ENCODE measurements at places on chromosomes 12 and 14. TPM values are rescaled to one million over a fixed set of nuclear protein-coding genes. Genes with fewer than 3 reads are reported as not detected.

RNFT2 gene
- 7.5 TPM for total RNA-seq

FAM90A1 gene
- not detected for total RNA-seq

KRT79 gene
- not detected for total RNA-seq

DNA sequence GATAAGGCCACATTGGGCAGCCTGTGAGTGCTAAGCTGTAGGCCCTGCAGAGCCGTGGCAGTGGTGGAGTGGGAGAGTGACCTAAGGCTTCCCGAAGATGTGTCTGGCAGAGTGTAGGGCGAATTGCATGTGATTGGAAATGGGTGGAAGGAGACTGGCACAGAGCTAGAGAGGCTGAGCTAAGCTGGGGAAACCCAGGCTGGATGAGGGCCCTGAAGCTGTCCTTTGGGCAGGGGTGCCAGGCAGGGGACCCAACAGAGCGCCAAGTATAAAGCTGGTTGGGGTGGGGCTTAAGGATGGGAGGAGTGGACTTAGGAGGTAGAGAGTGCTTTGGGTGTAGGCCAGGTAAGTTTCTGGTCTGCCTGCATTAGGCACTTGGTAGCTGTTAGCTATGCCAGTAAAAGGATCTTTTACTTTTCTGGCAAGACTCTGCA lies 47.9 kb downstream of the WDR20 start:
- H3K27me3 ChIP-seq, result no peaks in the 10 kb centered on the region
- H3K36me3 ChIP-seq, result peaks cover 4% of the 10 kb centered on the region
- no peak for DNase-seq
- H3K4me1 ChIP-seq, result peaks cover 42% of the 10 kb centered on the region
- H3K27ac ChIP-seq, result no peak overlapping the region

DNA sequence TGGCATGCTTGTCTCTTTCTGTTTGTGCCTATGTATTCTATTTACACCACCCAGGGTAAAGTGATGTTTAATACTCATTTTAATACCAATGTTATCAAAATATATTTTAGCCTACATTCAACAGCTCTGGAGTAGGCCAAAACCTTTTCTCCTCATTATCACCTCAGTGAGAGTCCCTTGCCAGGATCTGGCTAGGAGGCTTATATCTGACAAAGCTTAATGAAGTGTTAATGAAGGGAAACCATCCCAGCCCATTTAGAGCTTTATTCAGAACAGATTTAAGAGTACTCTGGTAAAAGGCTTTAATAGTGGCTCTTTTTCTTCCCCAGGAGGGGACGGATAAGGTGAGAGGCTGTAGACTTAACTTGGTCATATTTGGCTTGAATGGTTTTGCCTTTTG lies 137.6 kb downstream of the GRIN2B start:
- no peaks in the 10 kb centered on the region for H3K36me3 ChIP-seq
- no peak for DNase-seq
- peaks cover 24% of the 10 kb centered on the region for H3K27me3 ChIP-seq
- H3K4me3 ChIP-seq, result no peak overlapping the region
- no peak overlapping the region for H3K27ac ChIP-seq
- H3K4me1 ChIP-seq, result no peaks in the 10 kb centered on the region

DNA sequence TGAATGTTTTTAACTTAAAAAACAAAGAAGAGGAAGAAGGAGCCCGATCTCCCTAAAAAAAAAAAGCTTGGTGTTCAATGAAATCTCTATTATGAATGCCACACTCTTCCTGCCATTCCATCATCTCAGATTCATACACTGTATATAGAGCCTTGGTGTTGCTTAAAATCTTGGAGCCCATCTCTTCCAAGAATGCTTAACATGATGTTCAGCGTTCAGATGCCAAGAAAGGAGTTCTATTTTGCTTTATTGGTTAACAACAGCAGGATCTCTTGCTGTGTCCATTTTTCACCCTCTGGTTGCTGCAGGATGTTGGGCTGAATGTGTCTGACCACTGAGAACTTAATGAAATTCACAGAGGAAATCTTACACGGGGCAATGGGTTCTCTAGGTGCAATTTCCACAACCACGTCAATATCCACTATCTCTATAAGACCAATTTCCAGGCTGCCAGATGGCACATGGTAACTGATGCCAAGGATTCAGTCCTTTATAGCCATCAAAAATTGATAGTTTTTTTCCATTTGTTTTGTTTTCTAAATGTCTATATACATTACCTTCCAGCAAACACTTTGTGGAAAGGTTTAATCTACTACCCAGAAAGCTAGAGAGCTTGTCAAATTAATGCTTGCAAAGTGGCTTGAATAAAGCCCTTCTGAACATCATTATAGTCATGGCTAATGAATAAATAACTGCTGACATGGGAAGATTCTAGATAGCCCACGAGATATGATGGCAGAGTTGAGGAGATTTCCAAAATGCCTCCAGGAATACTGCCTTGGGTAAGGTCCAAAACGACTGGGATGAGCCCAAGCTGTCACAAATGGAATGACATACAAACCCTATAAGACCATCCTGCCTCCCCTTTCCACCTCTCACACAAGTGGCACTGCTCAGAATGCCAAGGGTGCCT lies 26.5 kb downstream of the RERG start:
- no peak overlapping the region for H3K27ac ChIP-seq
- H3K27me3 ChIP-seq, result peaks cover 16% of the 10 kb centered on the region
- H3K36me3 ChIP-seq, result no peaks in the 10 kb centered on the region
- no peak for DNase-seq

DNA sequence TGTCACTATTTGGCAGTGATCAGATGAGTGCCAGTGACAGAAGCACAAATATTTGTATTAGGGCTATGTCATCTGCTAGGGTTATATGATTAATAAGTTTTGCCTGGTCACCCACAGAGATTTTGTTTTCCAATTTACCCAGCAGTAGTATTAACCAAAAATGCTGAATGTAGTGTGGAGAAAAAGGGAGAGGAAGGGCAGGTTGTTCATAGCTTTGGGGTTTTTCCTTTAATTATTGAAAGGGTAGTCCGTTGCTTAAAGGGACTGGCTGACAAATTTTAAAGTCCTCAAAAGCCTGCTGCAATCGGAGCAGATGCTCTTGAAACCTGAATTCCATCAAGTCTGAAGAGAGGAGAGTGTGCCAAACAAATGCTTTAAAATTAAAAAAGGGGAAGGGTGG lies 237.9 kb upstream of the CCDC196 start:
- no peak overlapping the region for H3K4me3 ChIP-seq
- H3K4me1 ChIP-seq, result no peaks in the 10 kb centered on the region
- H3K27me3 ChIP-seq, result peaks cover 2% of the 10 kb centered on the region

GRCh38 chr12:74365178-74365964 lies 172.3 kb upstream of the ATXN7L3B start:
- no peaks in the 10 kb centered on the region for H3K4me1 ChIP-seq
- no peaks in the 10 kb centered on the region for H3K36me3 ChIP-seq
- no peak overlapping the region for H3K4me3 ChIP-seq
- DNase-seq, result no peak
- H3K27ac ChIP-seq, result no peak overlapping the region

GRCh38 chr12:121933522-121934308 lies 15.3 kb downstream of the CFAP251 start:
- H3K4me1 ChIP-seq, result peaks cover 20% of the 10 kb centered on the region
- no peak overlapping the region for H3K4me3 ChIP-seq
- no peak overlapping the region for H3K27ac ChIP-seq
- H3K27me3 ChIP-seq, result no peaks in the 10 kb centered on the region
- no peak for DNase-seq

DNA sequence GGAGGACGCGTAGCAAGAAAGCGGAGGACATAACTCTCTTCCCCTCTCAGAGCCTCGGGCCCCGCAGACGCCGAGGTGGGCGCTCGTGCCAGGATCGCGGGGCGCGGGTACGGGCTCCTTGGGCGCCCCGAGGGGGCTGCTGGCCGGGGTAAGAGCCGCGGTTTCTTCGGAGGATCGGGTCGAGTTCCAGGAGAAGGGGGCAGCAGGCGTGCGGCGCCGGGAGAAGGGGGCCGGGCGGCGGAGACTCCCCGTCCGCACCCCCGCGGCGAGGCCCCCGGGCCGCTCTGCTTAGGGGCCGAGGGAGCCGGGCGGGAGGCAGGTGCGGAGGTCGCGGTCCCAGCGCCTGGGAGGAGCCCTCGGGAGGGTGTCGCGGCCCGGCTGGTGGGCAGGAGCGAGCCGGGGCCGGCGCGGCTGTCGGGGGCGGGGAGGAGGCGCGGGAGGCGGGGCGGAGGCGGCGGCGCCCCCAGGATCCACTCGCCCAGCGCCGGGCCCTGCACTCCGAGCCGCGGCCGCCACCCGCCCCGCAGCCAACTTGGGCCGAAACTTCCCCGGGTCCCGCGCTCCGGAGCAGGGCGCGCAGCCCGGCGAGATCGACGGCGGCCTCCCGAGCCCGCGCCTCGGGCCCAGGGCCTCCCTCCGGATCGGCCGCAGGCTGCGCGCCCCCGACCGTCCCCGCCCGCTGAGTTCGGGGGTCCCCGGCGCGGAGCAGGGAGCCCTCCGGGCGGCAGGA lies 64.4 kb downstream of the FBXL14 start:
- H3K27me3 ChIP-seq, result peaks cover 52% of the 10 kb centered on the region
- peak overlapping the region; percentile 85 for H3K4me3 ChIP-seq
- no peaks in the 10 kb centered on the region for H3K36me3 ChIP-seq
- peak; percentile 31 for DNase-seq
- peaks cover 40% of the 10 kb centered on the region for H3K4me1 ChIP-seq

- DNase-seq, result no peak
- no peak overlapping the region for H3K4me3 ChIP-seq
- H3K4me1 ChIP-seq, result no peaks in the 10 kb centered on the region
- no peak overlapping the region for H3K27ac ChIP-seq
These were observed 938 bp upstream of the SLC6A13 start for GRCh38 chr12:263574-263973.

GRCh38 chr14:34981743-34982420 lies 910 bp upstream of the SRP54 start:
- no peaks in the 10 kb centered on the region for H3K27me3 ChIP-seq
- peaks cover 12% of the 10 kb centered on the region for H3K36me3 ChIP-seq
- peaks cover 17% of the 10 kb centered on the region for H3K4me1 ChIP-seq
- no peak for DNase-seq
- no peak overlapping the region for H3K4me3 ChIP-seq

GRCh38 chr12:7066596-7066995 lies 6.1 kb downstream of the C1S start:
- no peak for DNase-seq
- H3K36me3 ChIP-seq, result no peaks in the 10 kb centered on the region
- peaks cover 12% of the 10 kb centered on the region for H3K27me3 ChIP-seq
- no peak overlapping the region for H3K4me3 ChIP-seq

GRCh38 chr14:102645746-102646440 lies 53.4 kb downstream of the RCOR1 start:
- peaks cover 69% of the 10 kb centered on the region for H3K4me1 ChIP-seq
- H3K4me3 ChIP-seq, result peak overlapping the region; percentile 6
- no peak for DNase-seq
- H3K27me3 ChIP-seq, result no peaks in the 10 kb centered on the region
- no peaks in the 10 kb centered on the region for H3K36me3 ChIP-seq

DNA sequence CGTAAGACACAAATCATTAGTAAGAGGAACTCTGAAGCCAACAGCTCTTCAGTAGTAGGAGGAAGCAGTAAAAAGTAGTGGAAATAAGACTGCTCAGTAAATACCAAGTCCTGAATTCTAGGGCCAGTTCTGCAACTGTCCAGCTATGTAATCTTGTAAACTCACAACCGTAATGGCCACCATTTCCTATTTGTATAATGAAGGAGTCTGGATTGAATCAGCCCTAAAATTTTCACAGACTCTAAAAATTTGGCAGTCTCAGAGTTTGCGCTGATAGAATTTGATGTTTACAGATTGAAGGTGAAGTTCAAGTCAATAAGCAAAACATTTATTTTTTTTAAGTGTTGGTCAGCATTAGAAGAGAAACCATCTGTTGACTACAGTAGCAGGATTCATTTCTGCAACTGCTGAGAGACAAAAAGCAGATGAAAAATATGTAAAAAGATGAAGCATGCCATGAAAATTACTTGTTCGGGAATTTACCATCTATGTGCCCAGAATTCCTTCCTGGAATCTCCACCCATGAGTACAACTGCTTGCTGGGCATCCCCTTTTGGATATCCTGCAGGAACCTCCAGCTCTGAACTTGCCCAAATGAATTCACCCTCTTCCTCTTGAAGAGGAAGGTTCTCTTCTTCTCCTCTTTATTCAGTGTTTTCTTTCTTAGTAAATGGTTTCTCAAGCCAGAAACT lies 47.5 kb downstream of the GALNT4 start:
- peaks cover 1% of the 10 kb centered on the region for H3K36me3 ChIP-seq
- no peak overlapping the region for H3K27ac ChIP-seq
- no peak for DNase-seq
- H3K27me3 ChIP-seq, result no peaks in the 10 kb centered on the region

- H3K36me3 ChIP-seq, result no peaks in the 10 kb centered on the region
- H3K27ac ChIP-seq, result no peak overlapping the region
- DNase-seq, result no peak
- H3K27me3 ChIP-seq, result peaks cover 4% of the 10 kb centered on the region
- no peaks in the 10 kb centered on the region for H3K4me1 ChIP-seq
- no peak overlapping the region for H3K4me3 ChIP-seq
These were observed 206.6 kb downstream of the MON2 start for GRCh38 chr12:62673028-62673815.

GRCh38 chr12:58242796-58243630 lies 301.6 kb downstream of the ATP23 start:
- peaks cover 12% of the 10 kb centered on the region for H3K27me3 ChIP-seq
- no peaks in the 10 kb centered on the region for H3K4me1 ChIP-seq
- no peak overlapping the region for H3K27ac ChIP-seq
- no peak overlapping the region for H3K4me3 ChIP-seq
- DNase-seq, result no peak
- no peaks in the 10 kb centered on the region for H3K36me3 ChIP-seq

- DNase-seq, result no peak
- H3K4me1 ChIP-seq, result no peaks in the 10 kb centered on the region
- H3K4me3 ChIP-seq, result no peak overlapping the region
These were observed 402.2 kb downstream of the BCAT1 start for GRCh38 chr12:24546661-24547060.
